Inflammatory macrophage (primary cell): ENCODE measurements at places on chromosomes 4 and X.

DNA sequence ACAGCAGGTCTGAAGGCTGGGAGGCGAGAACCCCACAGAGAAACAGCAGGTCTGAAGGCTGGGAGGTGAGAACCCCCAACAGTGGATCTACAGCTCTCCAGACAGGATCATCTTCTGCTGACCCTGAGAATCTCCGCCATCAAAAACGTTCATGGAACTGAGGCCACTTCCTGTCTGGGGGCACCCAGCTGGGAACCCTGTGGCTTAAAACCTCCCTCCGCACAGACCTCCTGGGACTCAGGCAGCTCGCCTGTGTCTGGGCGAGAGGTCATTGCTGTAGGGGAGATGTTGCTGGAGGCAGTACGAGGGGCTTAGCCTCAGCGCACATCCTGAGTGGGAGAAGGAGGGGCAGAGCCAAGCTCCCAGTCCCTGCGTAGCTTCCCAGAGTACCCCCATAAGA is 15.1 kb upstream of the CLDN24 start:
- DNase-seq: no peak

DNA sequence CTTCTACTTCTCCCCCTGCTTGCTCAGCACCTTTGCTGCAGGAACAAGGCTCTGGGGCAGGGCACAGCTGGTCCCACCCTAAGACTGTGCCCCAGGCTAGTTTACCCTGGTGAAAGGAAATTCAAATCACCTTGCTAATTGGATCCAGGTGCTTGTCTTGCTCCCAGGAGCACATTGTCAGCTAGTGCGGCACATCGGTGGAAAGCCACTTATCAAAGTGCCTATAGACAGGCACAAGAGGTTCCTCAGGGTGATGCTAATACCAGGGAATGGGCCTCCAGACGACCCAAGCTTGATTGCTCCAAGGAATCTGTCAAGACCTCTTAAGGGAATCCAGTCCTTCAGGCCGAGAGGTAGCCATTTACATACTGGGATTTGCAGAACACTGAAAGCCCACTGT is 64.5 kb upstream of the PRPS1 start:
- no peak for DNase-seq

DNA sequence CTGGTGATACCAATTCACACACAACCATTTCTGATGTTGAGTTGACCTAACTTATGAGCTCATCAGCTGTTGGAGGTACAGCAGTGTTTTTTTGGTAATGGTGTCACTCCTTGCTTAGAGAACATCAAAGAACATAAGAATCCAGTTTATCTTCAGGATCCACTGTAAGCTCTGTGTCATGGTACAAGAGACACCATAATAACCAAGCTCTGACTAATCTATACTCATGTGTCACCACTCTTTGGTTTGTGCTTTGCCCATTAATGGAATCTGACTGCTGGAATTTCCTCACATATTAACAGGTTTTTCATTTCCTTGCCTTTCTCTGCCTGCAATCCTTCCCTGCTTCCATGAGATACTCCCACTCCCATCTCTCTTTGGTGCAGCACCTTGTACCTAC is 735.1 kb upstream of the LCORL start:
- DNase-seq: no peak

DNA sequence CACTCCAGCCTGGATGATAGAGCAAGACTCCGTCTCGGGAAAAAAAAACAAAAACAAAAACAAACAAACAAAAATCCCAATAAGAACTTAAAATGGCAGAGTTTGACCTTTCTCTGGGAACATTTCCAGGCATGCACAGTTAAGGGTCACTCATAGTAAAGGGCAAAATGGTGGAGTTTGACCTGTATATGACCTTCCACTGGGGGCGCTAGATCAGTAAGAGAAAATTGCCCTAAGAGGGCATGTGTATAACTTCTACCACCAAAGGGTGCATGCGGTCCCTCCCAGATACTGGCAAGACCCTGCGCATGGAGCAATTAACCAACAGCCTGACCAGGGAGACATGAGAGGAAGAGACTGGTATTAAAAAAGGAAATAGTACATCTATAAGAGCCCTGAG is 177.2 kb downstream of the MOSPD2 start:
- DNase-seq: no peak

- no peak for DNase-seq
Measured at GRCh38 chr4:158938220-158939044, 164.4 kb upstream of the RAPGEF2 start.
